ENCODE measurements at places on chromosomes 5 and 9.

- DNase-seq: no peak
Observed at GRCh38 chr5:61824396-61824795, 481.6 kb upstream of the KIF2A start.

GRCh38 chr9:89502038-89502601 is 4.2 kb upstream of the SEMA4D start:
- peak; percentile 77 for DNase-seq

GRCh38 chr9:15219546-15219945 is 87.5 kb downstream of the TTC39B start:
- DNase-seq: no peak

DNA sequence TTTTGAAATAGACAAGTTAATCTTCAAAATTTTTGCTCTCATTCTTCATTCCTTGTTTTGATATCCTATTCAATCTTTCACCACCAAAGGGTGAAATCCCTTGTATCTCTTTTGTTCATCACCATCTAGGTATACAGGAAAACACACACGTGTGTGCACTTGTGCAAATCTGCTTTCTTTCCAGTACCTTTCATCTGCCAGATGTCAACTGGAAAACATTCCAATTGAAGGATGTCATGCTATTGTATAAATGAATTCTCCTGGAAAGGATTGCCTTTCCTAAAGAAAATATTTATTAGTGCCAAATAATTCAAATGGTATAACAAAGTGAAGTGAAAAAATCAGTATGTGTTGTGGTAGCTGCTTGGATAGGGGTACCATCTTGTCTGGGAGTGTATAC is 123.7 kb downstream of the RANBP17 start:
- no peak for DNase-seq

DNA sequence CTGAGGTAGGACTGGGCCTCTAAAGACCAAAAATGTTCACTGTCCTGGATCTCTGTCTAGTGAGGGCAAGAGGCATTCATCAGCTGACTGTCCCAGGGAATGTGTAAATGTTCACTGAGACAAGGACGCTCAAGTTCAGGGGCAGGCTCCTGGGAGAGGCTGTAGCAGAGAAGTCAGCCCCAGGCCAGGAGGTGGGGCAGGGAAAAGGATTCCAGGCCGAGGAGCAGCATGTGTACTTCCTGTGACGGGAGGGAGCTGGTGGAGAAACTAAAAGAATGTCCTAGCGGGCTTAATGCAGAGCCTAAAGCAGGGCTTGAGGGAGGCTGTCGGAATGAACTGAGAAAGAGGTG is 205.8 kb downstream of the GABBR2 start:
- DNase-seq: no peak

DNA sequence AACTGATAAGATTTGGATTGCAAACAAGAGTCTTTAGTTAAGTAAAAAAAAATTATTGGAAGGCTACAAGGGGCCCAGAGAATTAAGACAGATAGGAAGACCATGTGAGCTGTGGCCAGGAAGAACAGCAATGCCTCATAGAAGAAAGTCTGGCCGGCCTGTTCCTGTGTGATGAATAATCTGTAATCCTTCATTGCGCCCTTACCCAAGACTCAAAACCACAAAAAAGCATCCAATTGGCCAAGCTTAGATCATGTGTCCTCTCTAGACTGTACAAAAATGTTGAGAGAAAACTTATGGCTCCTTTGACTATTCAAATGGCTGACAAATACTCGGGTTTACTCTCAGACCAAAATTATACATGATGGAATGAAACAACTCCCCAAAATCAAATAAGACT is 1383.5 kb downstream of the PTPRD start:
- no peak for DNase-seq

- DNase-seq: no peak
Observed at GRCh38 chr5:72597456-72597948, 90.3 kb upstream of the ZNF366 start.

DNA sequence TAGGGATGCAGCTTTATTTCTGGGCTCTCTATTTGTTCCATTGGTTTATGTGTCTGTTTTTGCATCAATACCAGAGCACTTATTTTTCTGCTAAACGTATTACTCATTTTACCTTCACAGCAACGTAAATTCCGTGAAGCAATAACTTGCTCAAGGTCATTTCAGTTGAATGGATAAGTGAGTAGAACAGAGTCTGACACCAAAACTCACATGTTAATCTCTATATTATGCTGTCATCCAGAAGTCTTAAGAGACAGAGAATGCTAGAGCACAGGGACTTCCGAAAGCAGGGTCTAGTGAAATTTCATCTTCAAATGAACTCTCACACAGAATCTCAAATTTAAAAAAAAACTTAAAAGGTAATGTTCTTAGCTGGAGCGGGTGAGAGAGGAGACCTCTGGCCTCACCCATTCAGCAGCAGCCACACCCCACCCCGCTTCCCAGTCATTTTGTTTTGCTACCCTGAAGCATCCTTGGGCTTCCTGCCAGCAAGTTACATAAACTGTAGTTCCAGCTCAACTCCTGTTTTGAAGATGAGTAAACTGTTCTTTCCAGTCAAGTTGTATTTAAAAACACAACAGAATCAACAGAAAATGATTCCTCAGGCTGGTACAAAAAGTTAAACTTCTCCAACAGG is 69.3 kb downstream of the TRIM36 start:
- DNase-seq: no peak

GRCh38 chr9:136688274-136689107 is 1.2 kb upstream of the AGPAT2 start:
- no peak for DNase-seq

GRCh38 chr9:84283946-84284345 is 56.6 kb downstream of the SLC28A3 start:
- DNase-seq: no peak

DNA sequence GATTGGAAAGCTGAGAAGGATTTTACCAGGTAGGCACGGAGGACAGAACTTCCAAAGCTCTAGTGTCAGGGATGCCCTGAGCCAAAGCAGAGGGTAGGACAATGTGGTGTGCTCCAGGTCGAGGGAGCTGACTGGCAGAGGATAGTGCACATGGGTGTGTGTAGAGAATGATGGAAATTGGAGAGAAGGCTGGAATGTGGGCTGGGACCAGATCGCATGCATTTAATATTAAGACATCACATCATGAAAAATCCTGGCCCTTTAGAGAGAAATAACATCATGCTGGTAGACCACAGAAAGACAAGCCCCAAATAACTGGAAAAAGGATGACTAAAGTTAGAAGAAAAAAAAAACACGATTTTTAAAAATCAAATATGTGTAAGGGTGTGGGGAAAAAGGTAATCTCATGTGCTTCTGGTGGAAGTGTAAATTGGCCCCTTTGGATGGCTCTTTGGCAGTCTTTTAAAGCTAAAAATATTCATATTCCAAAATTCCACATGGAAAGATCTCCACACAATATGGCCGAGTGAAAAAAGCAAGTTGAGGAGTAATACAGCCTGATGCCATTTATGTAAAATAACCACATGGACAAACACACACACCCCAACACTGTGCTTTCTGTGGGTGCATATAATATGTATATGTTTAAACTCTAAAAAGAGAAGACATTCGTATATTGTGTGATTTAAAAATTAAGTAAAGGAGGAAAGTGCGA is 67.0 kb upstream of the TGFBR1 start:
- DNase-seq: no peak

- no peak for DNase-seq
Observed at GRCh38 chr9:72675586-72675985, 154.2 kb downstream of the TMC1 start.

DNA sequence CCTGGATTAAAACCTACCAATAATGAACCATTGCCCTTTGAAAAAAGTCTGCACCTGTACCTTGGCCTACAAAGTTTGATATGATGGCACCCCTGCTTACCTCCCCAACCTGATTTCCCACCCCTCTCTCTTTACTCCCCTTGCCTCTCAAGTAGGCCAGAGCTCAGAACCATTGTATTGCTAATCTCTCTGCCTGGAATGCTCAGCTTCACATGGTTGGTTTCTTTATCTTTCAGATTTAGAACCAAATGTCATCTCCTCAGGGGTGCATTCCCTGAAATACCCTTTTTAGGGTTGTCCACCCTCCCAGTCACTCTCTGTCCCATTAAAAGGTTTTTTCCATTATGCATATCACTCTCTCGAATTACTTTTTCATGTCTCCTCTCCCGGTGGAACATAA is 116.6 kb upstream of the VCAN start:
- no peak for DNase-seq

DNA sequence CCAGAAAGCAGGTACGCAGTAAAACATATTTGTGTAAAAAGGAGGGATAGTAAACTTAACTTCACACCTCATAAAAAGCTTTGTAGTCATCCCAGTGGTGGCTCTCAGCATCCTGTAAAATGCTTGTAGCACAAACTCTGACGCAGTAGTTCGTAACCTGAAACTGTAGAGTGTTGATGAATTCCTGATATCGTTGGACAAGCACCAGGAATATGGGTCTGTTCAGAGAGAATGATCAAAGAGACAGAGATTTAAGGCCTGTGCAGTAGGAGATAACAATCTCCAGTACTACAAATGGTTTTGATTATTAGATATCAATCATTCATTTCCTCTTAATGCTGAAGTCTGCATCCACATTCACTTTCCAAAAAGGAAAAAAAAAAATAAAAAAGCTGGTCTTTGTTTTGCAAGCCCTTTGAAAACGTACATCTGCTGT is 148.5 kb downstream of the KIAA0825 start:
- no peak for DNase-seq

DNA sequence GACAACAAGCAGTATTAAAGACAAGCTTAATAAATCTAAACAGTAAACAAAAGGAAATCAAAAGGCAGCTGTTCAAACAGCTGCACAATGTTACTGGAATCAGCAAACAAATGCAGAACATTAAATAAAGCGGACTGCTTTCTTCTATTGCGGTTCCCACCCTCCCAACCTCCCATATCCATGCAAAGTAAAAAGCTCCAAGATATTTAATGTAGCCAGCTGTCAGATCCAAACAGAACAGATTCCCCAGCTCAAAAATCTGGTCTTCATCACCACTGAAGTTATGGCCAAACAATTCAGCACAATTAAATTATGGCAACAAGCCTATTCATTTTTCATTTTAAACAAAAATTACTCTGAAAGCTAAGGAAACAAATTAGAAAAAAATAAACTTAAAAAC is 75.9 kb downstream of the SLC38A9 start:
- DNase-seq: no peak

DNA sequence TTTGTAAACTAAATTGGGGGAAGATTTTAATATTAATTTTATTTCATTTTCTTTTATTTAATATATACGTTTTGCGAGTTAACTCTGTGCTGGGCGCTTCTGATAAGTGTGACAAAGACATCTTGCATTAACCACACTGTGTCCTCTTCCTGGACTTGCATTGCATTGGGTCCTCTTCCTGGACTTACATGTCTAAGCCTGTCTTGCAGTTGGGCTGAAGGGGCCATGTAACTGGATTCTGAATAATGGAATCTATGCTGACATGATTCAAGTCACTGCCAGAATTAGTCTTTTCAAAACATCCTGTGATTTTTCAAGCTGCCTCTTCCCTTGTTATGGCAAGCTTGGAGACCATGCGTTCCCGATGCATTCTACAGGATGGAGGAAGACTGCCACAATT is 122.6 kb downstream of the TRIM32 start:
- DNase-seq: no peak

DNA sequence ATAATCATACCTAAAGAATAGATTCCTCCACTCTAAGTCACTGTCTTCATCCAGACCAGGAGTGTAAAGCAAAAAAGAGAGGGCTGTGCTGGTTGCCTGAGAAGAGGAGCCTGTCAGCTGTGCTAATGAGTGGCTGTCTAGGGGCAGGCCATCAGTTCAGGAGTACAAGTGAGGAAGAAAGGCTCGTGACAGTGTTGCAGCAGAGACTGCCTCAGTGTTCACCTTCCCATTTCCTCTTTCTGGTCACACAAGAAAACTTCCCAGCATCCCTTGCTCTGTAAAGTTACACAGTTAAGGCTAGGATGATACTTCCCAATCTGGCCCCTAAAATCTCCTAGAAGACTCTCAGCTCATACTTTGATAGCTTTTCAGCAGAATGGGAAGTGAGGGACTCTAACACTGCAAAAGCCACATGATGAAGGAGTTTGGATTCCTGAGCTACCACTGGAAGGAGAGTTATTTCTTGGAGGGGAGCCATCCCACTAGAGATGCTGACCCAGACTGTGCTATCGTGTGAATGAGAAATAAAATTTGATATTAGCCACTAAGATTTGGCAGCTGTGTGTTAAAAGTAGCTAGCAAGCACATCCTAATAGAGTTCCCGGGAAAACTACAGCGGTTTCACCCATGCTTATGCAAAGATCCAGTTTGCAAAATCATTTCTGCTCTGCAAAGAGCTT is 67.1 kb downstream of the ADAMTS12 start:
- no peak for DNase-seq

- DNase-seq: no peak
Observed at GRCh38 chr5:75672616-75673015, 44.6 kb downstream of the POC5 start.

DNA sequence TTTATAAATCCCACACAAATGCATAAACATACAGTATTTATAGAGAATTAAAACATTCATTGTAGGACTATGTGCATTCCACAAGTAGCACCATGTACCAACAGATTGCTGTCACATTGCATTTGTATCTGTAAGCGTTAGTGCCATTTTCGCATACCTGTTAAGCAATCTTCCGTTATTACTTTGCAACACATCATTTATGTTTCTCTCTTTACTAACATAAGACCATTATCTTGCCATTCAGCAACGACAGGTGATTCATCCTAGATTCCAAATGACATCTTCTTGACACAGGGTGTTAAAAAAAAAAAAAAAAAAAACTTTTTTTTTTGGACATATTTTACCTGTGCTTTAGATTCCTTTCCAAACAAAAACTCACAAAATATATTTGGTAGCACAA is 511.8 kb downstream of the ELAVL2 start:
- DNase-seq: no peak

DNA sequence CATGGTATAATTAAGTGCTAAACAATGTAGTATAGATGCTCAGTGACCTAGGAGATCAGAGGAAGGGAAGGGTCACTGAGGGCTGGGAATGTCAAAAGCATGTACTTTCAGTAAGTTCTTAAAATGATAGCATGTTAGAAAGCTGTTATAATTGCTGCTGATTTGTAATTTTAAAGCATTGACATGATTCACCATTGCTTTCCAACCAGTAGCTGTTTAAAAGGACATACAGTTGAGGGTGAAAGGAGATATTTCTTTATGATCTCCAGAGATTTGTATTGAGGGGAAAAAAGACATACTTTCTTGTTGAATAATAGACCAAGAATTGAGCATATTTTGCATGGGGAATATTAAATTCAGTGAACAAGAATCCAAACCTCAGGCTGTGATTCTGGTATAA is 1.2 kb upstream of the SLC1A3 start:
- no peak for DNase-seq

DNA sequence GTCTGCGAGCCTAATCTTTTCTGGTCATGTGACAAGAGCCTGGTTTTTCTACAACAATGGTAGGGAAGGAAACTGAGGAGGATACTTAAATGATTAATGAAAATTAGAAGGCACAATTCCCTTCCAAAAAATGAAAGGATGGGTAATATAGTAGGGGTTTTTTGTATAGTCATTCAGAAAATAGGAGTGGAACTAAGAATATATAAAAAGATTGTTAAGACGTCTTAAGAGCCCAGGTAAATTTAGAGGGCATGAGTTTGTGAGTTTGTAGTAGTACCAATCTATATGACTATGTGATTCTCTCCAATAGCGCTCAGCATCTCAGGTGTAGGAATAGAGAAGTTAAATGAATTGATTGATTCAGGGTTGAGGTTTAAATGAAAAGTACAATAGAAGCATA is 50.1 kb downstream of the GNG10 start:
- no peak for DNase-seq

- DNase-seq: no peak
Observed at GRCh38 chr9:96379461-96379860, 4.0 kb downstream of the SLC35D2 start.

- no peak for DNase-seq
Observed at GRCh38 chr9:95940265-95940664, 64.8 kb downstream of the ERCC6L2 start.

- DNase-seq: no peak
Observed at GRCh38 chr5:67170767-67171166, 25.8 kb downstream of the CD180 start.

Measured in activated naive CD4-positive, alpha-beta T cell treated with anti-CD3 and anti-CD28 coated beads, Interleukin-2, amount 50 U/mL, for 72 hours (primary cell).